ENCODE measurements at places on chromosomes 11 and 22. TPM values are rescaled to one million over a fixed set of nuclear protein-coding genes. Genes with fewer than 3 reads are reported as not detected.

GRCh38 chr11:94211261-94211830 lies 82.7 kb downstream of the PANX1 start:
- no peak for DNase-seq

DNA sequence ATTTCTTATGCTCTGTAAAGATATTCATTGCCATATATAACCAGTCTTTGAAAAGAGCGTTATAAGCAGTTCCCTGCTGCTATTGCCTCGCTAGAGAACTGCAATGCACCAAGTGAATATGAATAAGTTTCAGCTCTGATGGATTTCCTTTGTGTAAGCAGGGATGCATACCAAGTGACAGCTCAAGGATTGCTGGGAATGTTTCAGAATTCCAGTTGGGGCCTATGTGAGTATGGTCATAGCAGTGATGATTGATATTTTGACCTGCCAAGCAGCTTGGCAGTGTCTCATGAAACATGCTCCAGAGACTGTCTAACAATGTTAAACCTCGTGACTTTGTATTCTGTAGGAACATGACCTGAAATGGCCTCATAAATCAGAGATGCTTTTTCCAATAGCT lies 312.6 kb downstream of the C11orf87 start:
- DNase-seq, result no peak

The KLHDC7B gene
- total RNA-seq, result not detected

DNA sequence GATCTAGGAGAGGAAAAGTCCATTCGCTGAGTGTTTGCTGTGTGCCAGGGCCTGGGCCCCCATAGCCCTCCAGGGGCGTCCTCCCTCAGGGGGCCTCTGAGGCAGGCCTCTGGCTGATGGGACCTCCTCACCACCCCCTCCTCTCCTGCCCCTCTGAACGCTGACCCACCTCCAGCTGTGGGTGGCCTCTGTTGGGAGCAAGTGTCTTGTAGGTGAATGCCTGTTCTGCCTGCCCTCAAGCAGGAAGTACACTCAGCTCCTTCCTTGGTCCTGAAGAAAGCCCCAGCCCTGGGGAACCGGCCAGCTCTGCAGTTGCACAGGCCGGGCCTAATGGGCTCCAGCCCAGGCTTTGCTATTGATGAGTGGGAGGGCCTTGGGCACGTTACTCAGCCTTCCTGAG lies 3.5 kb downstream of the MYO7A start:
- DNase-seq, result peak; percentile 36

GRCh38 chr11:82738091-82738490 lies 4.4 kb upstream of the FAM181B start:
- DNase-seq, result no peak

GRCh38 chr11:34198523-34198922 lies 93.1 kb downstream of the NAT10 start:
- no peak for DNase-seq

Measured in left ventricle myocardium superior (tissue), 1 donor.